ENCODE measurements at places on chromosomes 12 and 14.
A peak's percentile ranks its signal among the peaks of the same experiment; 100 is the strongest.

DNA sequence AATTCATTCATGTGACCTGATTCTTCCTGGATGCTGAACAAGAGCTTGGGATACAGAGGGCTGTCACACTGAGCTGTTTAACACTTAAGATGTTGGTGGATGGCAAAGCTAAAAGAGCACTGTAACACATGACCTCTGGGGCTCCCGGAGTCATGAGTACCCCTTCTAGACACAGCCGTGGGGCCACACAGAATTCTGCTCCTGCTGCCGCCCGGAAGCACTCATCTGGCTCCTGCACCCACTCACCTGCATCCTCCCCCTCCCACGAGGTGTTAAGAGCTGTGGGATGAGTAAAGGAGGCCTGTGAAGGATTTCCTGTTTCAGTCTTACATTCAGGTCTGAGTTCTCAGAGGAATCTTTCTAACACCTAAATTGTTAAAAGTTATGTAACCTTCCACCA, 78.0 kb upstream of the SSTR1 start:
- no peak for DNase-seq

- no peak for DNase-seq
These were observed 57.3 kb downstream of the ACACB start for GRCh38 chr12:109173443-109174240.

GRCh38 chr14:104328607-104329006, 190.2 kb downstream of the KIF26A start:
- DNase-seq: no peak

- DNase-seq: no peak
These were observed 82.1 kb downstream of the TRAFD1 start for GRCh38 chr12:112207397-112207924.

DNA sequence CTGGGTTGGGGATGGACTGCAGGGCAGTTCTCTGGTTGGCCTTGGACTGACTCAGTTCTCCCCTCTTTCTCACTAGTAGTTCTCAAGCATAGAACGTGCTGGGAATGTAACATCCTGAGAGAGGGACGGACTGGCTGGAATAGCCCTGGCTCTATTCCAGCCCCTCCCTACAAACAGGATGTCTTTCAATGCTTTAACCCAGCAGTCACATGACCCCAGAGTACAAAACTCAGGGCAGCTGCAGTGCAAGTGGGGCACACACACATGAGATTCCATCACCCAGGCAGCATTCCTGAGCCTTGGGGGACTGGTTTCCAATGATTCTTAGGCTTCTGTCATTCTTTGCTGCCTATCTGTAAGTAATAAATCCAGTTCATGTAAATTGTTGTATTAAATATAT, 1.6 kb upstream of the ACOT6 start:
- no peak for DNase-seq

DNA sequence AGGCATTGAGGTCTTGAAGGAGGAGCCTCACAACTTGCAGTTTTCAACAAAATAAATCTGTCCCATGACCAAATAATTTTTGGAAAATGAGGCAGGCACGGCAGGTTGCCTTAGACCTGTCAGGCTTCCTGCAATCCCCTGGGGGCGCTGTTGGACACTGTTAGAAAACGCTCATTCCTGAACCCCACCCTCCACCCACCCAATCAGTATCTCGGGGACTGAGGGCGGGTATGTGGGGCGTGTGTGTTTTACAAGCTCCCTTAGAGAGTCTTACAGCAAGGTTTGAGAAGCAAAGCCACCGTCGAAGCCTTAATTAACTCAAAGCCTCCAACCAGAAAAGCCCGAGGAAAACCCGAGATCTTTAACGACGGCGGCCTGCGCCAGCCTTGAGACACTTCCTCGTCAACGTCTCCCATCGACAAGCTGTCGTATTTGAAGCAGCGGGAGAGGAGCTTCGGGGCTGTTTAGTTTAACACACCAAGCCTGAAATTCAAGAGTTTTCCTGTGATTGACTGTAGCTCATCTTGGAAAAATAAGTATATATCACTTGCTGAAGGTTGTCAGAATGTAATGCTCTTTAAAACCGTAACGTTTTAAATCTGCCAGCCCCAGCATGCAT, 123.0 kb downstream of the GLT1D1 start:
- no peak for DNase-seq

- DNase-seq: no peak
These were observed 5.0 kb upstream of the CCND2 start for GRCh38 chr12:4268329-4269181.

DNA sequence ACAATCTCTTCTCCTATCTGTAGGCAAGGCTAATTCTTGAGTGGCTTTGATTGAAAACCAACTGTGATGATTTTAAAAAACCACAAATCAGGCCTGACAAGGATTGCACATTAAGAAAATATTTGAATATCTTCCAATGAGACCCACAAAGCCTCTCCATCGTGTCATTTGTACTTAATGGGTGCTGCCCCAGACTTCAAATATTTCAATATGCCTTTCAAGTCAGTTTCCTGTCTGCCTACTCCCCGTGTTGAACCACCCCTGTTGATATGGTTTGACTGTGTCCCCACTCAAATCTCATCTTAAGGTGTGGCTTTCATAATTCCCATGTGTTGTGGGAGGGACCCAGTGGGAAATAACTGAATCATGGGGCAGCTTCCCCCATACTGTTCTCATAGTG, 159.7 kb upstream of the EGLN3 start:
- DNase-seq: no peak

- no peak for DNase-seq
These were observed 5.4 kb upstream of the MRPS35 start for GRCh38 chr12:27705263-27705662.

DNA sequence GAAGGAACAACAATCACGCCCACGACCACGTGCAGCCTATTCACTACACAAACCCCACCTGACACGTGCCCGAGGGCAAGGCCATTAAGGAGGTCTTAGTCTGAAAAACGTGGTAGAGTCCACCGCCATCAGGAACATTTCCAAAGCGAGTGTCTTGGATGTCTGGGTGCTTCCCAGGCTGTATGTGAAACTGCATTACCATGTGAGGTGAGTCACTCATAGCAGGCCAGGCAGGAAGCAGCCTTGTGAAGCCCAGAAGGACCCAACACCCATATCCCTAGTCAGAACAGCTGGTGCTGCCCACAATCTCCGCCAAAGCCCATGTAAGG, 3.3 kb upstream of the KRT79 start:
- peak; percentile 12 for DNase-seq

DNA sequence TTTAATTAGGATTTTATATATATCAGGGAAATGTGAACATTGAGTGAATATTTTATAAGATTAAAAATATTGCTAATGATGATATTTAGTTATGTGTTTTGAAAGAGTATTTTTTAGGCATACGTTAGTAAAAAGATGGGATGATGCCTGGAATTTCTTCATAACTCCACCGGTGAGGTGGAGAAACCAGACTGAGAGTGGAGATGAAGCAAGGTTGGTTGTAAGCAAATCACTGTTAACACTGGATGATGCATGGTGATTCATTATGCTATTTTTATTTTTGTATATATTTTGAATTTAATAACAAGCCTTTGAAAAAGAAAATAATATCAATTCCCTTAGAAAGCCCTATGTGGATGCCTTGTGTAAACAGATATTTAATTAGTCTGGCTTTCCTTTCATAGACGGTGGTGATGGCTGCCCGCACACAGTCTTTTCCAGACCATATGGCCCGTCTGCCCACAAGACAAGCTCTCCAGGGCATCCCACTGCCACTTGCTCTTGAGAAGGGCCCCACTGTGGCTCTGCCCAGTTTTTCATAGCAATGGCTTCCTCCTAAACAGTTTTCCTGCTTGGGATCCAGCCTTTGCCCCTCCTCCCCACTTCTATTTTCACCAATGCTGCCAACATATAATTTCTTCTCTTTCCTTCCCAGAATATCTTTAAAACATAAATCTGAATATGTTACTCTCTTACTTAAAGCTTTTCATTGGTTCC, 95.4 kb downstream of the HELB start:
- no peak for DNase-seq

DNA sequence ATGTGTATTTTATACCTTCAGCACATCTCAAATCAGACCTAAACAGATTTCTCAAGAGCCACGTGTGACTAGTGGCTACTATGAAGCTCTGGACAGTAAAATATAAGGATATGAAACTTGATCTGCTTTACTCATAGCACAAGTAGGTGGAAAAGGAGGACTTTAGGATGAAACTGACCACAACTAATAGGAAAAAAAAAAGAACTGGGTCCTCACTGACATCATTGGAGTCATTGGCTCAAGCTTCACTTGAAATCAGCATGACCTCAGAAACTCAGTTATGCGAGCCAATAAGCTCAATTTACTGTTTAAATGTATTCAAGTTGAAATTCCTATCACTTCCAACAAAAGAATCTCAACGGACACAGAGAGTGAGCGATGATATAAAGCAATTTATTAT, 34.1 kb upstream of the CIT start:
- peak; percentile 57 for DNase-seq

GRCh38 chr12:45125997-45126396, 75.1 kb upstream of the DBX2 start:
- DNase-seq: no peak

GRCh38 chr14:77605392-77605972, 11.0 kb downstream of the SPTLC2 start:
- no peak for DNase-seq

DNA sequence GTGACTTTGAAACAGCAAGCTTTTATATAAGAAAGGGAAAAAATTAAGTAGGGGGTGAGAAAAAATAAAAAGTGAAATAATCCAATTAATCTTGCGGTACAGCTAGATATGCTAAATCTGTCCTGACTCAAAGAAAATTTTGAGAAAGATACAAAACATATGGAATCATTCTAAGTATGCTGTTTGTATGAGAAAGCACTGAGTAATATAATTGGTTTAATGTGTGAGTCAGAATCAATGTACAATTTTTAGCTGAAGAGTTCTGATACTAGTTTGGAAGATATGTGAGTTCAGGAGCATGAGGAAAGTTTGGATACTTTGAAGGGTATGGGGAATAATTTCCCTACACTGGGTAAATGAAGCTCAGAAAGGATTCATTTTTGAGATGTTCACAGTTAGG, 190.9 kb upstream of the RASSF8 start:
- peak; percentile 57 for DNase-seq

DNA sequence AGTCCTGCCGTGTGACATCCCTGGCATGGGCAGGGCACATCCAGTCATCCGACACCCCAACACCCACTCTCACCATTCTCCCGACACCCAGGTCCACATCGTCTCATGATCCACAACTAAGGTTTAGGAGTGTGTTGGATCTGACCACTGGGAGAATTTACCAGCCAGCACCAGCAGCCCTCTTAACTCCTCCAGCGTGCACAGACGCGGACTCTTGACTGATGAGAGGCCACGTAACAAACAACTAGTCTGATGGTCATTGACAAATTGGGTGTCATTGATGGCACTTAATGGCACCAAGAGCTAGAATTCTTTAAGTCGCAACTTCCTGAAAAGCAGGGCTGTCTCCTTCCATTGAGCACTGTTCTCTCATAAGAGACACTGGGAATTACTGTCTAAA, 203.0 kb upstream of the SFSWAP start:
- DNase-seq: no peak

DNA sequence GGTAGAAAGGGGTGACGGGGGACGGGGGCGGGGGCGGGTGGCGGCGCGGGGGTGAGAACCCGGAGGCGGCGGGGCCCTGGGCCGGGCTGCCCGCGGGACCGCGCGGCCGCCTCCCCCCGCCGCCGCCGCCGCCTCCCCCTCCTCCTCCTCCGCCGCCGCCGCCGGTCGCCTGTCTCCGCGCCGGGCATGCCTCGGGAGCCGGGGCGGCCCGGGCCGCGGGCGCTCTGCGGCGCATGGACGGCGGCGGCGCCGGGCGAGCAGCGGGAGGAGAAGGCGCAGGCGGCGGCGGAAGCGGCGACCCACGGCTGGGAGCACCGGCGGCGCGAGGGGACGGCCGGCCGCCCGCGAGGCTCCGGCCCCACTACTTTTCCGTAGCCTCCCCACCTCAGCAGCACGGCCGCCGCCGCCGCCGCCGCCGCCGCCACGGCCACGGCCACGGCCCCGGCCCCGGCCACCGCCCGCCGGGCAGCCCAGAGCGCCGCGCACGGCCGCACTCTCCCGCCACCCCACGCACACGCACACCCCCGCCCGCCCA, at the start of gene NPAS3:
NPAS3 (plus strand) TSS at position 161 of the 535 bp plus-strand sequence.
- peak; percentile 17 for DNase-seq

DNA sequence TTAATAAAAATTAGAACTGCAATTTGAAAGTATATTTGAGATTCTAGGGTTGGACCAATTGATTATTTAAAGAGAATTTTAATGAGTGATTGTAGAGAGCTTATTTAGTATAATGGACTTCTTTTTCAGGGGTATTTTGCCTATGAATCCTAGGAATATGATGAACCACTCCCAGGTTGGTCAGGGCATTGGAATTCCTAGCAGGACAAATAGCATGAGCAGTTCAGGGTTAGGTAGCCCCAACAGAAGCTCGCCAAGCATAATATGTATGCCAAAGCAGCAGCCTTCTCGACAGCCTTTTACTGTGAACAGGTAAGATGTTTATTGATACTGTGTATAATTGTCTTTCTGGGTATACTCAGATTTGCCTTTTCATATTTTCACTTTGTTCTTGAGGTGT, 35.9 kb upstream of the KCNMB4 start:
- no peak for DNase-seq

DNA sequence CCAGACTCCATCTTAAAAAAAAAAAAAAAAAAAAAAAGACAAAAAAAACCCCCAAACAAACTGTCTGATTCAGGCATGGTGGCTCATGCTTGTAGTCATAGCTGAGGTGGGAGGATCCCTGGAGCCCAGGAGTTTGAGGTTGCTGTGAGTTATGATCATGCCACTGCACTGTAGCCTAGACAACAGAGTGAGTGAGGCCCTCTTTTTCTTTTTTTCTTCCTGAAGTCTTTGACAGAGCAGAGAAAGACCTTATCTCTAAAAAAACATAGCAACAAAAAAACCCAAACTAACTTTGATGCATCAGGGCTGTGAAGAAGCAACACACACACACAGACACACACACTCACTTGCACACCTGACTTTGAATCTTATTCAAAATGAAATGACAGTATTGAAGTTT, 7.7 kb upstream of the AMN1 start:
- DNase-seq: no peak

- DNase-seq: no peak
These were observed 94.1 kb downstream of the GPHN start for GRCh38 chr14:66601932-66602578.

GRCh38 chr12:44015333-44015941, 179.6 kb downstream of the TMEM117 start:
- DNase-seq: peak; percentile 50

DNA sequence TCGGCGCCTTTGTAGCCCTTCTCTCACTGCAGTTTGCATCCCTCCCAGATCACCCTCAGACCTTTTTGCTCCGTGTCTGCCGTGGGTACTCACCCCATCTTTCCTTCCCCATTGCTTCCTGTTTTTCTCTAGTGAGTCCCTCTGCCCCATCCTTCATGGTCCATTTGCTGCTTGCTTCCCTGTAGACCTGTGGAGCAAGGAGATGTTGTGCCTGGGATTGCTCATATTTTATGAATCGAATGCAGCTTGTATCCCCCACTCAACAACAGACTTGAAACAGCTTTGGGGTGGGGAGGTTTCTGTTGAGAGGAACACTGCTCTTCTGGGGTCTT, 661 bp downstream of the DENR start:
- DNase-seq: no peak
